ENCODE measurements at places on chromosomes 2 and 18.

- no peak for DNase-seq
Observed at GRCh38 chr2:167509586-167509985, 621.3 kb downstream of the XIRP2 start.

DNA sequence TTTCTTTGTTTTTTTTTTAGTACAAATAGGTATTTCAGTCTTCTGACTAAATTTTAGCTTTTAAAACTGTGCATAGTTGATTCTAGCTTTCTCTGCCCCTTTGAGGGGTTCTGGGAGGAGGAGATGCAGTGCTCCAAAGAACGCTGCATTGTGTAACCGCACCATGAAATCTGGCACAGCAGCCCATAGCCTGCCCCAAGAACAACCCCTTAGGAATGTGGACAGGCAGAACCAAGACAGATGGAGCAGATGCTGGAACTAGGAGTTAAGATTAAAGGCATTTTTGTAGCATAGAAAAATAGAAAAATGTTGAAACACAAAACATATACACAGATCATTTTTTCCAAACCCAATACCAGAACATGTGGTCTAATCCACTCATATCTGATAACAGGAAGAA is 187.5 kb downstream of the SCG2 start:
- no peak for DNase-seq

GRCh38 chr2:155372969-155373368 is 674.5 kb downstream of the KCNJ3 start:
- no peak for DNase-seq

DNA sequence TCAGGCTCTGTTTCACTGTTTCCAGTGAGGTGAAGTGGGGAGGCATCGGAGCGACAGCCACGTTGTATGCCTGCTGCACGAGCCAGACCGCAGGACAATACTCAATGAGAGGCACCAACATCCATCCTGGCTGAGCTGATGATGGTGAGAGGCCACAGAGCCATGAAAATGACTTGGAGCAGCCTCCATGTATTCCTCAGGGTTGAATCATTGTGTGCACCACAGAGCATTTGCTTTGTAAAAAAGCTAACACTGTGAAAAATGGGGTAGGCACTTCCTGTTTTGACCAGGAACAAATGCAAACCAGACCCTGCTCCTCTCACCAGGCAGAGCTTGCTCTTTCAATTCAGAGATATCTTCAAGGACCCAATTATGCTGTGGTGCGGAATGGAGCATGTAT is 87.2 kb downstream of the LPIN1 start:
- no peak for DNase-seq

GRCh38 chr2:239902749-239903201 is 122.4 kb downstream of the NDUFA10 start:
- no peak for DNase-seq

- no peak for DNase-seq
Observed at GRCh38 chr2:237895544-237896506, 36.4 kb downstream of the RAMP1 start.

- no peak for DNase-seq
Observed at GRCh38 chr18:39415471-39415870, 1849.9 kb upstream of the CELF4 start.

GRCh38 chr2:171084128-171084527 is 76.6 kb downstream of the TLK1 start:
- no peak for DNase-seq

GRCh38 chr2:105387225-105387624 is 11.6 kb downstream of the FHL2 start:
- DNase-seq, result no peak

DNA sequence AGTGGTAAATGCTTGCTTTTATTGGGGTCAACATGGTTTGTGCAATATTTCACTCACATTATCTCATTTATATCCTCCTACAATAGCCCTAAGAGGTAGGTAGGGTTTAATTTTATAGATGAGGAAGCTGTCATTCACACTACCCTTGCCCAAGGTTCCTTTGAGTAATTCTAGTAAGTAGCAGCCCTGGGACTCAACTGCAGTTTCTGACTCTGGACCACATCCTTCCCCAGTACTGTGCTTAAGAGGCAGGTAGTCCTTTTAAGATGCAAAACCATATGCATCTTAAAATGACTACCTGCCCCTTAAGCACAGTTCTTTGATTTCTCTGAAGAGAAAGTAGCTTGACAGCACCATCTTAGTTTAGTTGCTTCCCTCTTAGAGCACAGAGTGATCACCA is 15.7 kb upstream of the NT5C1B start:
- DNase-seq, result no peak

GRCh38 chr2:102106133-102106556 is 36.4 kb upstream of the IL1R1 start:
- DNase-seq, result no peak

- no peak for DNase-seq
Observed at GRCh38 chr2:60554646-60555065, 1.2 kb upstream of the BCL11A start.

DNA sequence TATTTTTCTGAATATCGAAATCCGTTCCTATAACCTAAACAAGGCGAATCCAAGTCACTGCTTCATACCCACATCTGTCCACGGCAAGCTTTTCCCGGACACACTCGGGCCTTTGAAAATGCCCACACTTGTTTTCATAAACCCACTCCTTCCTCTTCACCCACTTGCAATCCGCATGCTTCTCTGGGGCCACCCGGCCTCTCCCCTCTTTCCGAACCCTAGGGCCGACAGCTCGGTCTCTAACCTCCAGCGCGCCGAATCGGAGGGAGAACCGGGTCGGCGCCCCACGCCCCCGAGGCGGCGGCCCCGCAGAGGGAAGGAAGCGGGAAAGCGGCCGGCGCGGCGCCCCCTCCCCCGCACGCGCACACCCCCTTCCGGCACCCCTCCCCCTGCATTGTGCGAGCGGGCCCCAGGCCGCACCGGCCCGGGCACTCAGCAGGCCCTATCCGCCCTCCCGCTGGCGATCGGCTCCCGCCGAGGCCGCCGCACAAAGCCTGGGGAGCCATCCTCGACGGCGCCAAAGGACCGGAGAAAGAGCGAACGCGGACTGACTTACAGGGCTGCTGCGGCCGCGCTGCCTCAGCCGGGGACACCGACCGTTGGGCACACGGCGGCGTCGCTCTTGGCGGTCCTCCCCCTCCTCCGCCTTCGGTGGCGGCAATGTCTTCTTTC is 467 bp downstream of the PUM2 start:
- peak; percentile 60 for DNase-seq

GRCh38 chr2:53740170-53740569 is 27.4 kb upstream of the CHAC2 start:
- DNase-seq, result no peak

DNA sequence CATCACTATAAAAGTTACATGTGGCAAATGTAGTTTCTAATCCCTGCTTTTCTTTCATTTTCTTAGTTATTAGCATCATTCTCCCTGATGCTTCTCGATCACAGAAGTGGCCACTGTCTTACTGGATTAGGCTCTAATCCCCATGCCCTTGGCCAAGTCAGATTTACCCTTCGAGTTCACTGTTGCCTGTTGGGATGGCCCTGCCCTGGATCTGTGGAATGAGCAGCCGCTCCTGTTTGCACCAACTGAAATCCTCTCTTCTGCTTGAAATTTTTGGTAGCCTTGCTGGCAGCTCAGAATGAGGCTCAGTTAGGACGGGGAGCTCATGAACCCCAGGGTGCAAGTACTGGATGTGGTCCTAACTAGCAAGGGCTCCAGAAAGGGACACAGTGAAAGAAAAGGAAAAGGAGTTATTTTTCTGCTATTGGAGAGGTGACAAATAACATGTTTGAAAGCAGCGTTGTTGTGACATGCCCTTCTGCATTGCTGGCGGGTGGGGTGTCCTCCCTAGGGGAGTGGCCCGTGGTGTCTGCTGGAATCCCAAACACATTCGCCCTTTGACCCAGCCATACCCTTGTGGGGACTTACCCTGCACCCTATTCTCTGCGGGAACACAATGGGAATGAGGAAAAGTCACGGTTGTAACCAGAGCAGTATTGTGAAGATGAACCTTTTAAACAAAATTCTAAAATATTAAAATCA is 34.5 kb downstream of the RBFA start:
- DNase-seq, result no peak

GRCh38 chr2:23530206-23530908 is 145.4 kb downstream of the KLHL29 start:
- DNase-seq, result no peak

DNA sequence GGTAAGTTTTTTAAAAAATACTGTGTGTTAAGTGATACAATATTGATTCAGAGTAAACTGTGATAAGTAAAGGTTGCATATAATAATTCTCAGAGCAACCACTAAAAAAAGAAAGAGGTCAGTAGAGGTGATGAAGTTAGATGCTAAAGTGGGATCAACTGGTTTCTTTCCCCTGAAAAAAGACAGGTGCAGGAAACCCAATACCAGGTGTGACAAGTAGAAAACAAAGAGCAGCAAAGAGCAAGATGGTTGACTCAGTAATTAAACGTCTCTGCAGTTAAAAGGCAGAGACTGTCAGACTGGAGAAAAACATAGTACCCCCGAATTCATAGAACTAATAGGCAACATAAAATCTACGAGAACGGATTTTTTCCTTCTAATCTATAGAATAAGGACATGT is 128.3 kb downstream of the ATP9B start:
- DNase-seq, result no peak

DNA sequence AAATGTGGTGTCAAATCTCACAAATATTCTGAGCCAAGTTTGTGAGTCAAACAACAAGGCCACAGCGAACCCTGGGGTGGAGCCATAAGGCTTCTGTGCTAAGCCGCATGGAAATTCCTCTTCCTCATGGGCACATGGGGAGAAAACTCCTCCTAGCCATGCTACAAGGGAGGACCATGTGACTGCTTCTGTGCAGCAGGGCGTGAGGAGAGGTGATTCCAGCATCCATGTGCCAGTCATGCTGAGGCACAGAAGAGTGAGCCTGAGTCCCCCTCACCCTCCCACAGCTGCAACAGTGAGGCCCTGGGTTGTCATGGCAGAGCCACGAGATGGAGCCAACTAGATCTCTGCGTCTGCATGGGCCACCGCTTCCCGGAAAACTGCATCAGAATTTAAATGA is 488.8 kb upstream of the RAB6C start:
- DNase-seq, result no peak

DNA sequence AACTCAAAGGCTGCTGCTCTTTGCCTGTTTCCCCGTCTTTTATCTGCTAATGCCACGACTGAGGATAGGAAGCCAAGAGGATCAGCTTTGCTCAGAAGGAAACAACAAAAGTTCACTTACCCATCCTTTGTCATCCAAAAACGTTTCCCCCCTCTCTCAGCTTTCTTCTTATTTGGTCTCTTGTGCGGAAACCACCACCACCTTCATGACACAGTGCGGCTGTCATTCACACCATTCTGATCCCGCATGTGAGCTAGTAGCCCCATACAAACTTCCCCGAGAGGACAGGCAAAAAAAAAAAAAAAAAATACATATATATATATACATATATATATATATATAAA is 656 bp downstream of the LRRTM4 start:
- DNase-seq, result no peak

DNA sequence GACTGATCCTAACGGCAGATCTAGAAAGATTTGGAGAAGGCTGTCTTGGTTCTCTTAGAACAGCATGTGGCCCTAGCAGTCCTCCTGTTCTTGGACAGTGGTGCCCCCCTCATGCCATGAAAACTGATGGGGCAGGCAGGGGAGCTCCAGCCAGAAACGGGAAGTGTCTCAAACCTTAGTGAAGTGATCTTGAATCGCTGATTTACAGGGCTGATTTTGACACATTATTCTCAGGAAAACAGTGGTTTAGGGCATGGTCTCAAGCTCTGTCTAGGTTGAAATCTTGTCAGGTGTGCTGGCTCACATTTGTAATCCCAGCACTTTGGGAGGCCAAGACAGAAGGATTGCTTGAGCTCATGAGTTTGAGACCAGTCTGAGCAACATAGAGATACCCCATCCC is 37.8 kb downstream of the SRSF7 start:
- no peak for DNase-seq

GRCh38 chr2:159971365-159972152 is 90.9 kb downstream of the PLA2R1 start:
- DNase-seq, result no peak

DNA sequence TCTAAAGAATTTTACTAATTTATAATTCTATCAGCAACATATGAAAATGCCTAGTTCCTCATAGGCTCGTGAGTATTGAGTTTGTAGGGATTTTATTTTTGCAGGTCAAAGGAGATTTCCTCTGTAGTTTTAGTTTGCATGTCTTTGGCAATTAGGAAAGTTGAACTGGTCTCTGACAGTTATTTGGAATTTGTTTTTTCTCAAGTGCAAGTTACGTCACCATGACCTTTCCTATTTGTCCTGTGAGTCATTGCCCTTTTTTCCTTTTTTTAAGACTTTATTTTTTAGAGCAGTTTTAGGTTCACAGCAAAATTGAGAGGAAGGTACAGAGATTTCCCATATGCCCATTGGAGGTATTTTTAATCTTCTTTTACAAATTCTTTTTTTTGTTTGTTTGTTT is 29.0 kb downstream of the RAMP1 start:
- no peak for DNase-seq

DNA sequence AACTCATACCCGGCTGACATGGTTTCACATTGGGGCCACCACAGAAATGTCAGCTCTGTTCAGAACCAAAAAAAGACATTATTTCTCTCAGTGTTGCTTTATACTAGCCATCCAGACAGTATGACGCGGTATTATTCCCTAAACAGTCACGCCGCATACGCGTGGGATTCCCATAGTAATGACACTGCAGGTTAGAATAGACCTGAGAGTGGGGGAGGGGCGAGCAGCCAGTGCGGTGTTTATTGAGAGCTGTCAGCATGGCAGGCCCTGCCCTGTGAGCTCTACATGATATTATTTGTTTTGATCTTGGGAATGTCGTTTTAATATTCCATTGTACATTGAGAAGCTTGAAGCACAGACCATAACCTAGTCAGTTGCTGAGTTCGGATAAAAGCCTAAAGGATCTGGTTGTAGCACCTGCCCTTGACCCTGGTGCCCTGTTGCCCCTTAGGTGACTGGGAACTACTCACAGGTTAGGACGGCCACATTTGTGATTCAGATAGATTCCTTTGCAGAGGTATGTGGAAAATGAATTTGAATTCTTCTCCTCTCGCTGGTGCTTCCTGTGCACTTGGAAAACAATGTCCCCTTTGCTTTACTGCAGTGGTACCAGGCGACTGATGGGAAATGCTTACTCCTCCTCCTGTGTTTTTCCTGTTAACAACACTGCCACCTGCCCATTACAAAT is 150.1 kb downstream of the ARHGAP28 start:
- DNase-seq, result no peak

- no peak for DNase-seq
Observed at GRCh38 chr2:68860111-68860510, 11.1 kb downstream of the BMP10 start.

- DNase-seq, result no peak
Observed at GRCh38 chr2:216235896-216236295, 126.7 kb downstream of the XRCC5 start.

DNA sequence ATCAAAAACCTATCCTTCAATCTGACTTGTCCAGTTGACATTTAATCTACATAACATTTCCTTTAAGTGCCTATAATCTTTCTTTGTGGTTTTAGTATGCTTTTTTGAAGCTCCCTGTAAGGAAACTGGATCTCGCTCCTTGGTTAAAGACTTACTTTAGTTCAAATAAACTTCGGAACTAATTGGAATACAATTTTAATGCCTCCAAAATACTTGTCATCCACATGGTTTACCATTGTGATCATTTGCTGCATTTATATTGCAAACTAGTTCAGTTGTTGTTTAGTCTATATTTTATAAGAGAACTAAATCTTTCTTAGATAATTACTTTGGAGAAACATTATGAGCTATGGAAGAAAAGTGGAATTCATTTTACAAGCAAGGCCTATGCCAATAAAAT is 496.0 kb downstream of the ERBB4 start:
- DNase-seq, result no peak

- no peak for DNase-seq
Observed at GRCh38 chr2:39338502-39338901, 94.7 kb upstream of the CDKL4 start.

- no peak for DNase-seq
Observed at GRCh38 chr2:123771928-123772632, 253.0 kb upstream of the CNTNAP5 start.
